Islet precursor cell (in vitro differentiated cells): ENCODE measurements at places on chromosomes 4 and X.

- no peak for DNase-seq
Observed at GRCh38 chrX:108224218-108224617, 132.6 kb downstream of the ATG4A start.

GRCh38 chr4:4995103-4995907 is 24.0 kb downstream of the CYTL1 start:
- DNase-seq = peak; percentile 90

- peak; percentile 55 for DNase-seq
Observed at GRCh38 chr4:1053080-1053661, 41.7 kb downstream of the FGFRL1 start.

- no peak for DNase-seq
Observed at GRCh38 chr4:123415977-123416376, 19.4 kb downstream of the SPRY1 start.

- no peak for DNase-seq
Observed at GRCh38 chrX:130702867-130703707, 199.9 kb downstream of the ENOX2 start.

DNA sequence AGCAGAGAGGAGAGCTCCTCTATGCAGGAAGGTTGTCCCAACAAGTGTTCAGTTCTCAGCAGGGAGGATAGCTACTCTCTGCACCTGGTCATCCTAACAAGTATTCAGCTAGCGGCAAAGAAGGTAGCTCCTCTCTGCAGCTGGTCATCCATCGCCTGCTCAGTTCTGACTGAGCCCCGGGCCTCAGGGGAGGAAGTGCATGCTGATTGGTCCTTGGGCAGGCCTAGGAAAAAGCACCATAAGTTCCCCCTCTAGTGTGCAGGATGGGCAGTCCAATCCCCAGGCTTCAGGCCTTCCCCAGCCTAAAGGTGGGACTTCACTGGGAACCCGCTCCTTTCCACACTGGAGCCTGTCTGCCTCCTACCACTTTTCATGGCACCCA is 4.4 kb upstream of the FBXW7 start:
- peak; percentile 87 for DNase-seq

DNA sequence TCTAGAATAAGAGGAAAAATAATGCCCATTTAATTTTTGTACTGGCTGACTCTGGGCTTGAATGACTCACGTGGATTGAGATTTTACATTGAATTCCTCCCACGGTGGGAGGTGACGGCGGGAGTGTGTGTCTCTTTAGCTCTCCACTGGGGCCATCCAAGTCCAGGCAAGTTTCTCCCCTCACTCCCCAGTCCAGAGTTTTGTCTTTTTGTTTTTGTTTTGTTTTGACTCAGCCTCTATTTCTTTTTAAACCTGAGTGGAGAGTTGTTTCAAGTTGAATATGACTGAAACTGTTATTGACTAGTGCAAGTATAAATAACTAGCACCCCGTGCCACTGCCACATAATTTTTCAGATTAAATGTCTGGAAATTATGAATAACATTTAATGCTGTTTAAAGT is 13.6 kb downstream of the CHST7 start:
- no peak for DNase-seq

DNA sequence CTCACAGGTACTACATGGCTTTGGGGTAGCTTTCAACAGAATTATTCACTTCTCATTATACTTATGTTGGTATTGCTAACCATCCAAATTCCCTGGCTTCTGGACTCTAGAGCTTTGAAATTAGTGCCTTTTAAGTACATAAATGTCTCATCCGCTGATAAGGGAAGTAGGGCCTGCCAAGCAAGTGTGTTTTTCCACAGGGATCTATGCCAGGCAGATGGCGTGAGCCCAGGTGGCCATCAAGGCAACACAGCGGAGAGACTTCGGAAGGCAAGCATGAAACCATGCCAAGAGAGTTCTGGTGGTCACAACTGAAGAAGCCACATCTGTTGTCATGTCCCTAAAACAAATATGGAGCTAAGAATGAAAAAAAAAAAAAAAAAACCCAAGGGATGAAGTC is 503.1 kb upstream of the LCORL start:
- DNase-seq = no peak

GRCh38 chrX:107825698-107826237 is at the start of gene MID2:
TSS of gene MID2 (plus strand) at chrX:107825866. CDS start at chrX:107826427, 561 bp downstream.
- DNase-seq = peak; percentile 86

GRCh38 chr4:67131224-67131623 is 414.1 kb downstream of the CENPC start:
- no peak for DNase-seq

GRCh38 chrX:151828439-151829080 is 84.1 kb upstream of the MAGEA4 start:
- DNase-seq = no peak

DNA sequence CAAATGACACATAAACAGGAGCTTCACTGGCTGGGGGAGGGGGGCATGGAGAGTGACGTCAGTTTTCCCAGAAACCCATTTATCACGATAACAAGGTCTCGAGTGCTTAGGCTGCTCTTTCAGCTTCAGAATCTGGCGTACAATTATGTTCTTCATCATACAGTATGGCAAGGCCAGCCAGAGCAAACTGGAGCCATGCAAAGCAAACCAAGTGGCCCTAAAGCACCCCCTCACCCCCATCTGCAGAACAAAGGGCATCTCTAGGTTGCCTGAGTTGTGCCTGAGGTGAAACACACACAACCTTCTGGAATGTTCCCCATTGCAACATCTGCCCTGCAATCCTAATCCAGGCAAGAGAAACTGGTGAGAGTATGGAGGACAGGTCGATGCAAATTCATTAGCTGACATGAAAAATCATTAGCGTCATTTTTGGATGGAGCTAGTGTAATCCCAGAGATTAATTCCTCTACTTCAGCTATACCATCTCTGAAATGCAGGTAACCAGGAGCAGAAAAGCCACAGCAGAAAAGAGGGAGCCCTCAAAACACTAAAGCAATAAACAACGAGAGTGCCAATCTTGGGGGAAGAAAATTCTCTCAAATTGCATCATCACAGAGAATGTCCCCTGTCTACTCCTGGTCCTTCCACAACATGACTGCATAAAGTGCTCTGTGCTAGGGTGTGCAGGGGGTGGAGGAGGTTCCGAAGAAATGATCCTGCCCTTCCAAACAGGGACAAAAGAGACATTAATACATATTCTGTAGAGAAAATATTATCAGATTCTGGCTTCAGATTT is 1.8 kb downstream of the SEPTIN6 start:
- DNase-seq = peak; percentile 67

- no peak for DNase-seq
Observed at GRCh38 chr4:159271856-159272255, 169.0 kb downstream of the RAPGEF2 start.

GRCh38 chrX:119155416-119156035 is 27.9 kb upstream of the KIAA1210 start:
- DNase-seq = no peak

DNA sequence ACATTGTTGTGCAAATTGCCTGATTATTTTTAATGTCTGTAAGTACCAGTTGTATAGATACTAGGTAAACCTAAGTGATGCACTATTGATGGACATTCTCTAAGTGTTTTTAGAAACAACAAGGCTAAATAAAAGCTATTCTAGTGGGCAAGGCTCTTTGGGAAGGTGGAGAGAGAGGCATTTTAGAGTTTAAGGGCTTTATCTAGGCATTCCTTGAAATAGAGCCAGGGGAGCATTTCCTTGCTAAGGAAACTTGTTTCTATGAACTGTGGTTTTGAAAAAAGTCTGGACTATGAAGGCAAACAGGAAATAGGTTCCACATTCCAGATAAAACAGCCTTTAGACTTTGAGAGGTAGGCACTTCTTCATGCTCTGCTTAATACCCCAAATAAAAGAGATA is 23.8 kb downstream of the BMX start:
- DNase-seq = no peak

GRCh38 chr4:53601251-53601764 is 10.0 kb upstream of the LNX1 start:
- DNase-seq = peak; percentile 63

DNA sequence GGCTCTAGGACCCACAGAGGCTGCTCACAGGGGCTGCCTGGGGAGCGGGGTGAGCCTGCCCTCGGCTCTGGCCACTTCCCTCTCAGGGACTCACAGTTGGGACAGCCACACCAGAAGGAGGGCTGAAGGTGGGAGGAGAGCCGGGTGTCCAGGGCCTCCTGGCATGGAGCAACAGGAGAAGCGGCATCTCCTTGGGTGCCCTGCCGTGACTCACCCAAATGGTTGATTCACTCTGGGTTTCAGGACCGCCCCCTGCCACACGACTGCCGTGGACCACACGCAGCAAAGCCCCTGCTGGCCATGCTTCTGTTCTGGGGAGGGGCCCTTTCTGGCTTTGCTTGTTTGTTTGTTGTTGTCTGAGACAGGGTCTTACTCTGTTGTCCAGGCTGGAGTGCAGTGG is 86.0 kb upstream of the AFAP1 start:
- DNase-seq = no peak

DNA sequence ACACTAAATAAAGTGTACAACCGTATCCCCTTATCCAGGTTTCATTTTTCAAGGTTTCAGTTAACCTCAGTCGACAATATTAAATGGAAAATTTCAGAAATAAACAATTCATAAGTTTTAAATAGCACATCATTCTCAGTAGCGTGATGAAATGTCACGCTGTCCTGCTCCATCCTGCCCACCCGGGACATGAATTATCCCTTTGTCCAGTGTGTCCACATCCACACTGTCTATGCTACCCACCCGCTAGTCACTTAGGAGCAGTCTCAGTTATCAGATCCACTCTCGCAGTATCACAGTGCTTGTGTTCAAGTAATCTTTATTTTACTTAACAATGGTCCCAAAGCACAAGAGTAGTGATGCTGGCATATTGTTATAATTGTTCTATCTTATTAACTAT is 54.7 kb downstream of the FRYL start:
- DNase-seq = no peak

DNA sequence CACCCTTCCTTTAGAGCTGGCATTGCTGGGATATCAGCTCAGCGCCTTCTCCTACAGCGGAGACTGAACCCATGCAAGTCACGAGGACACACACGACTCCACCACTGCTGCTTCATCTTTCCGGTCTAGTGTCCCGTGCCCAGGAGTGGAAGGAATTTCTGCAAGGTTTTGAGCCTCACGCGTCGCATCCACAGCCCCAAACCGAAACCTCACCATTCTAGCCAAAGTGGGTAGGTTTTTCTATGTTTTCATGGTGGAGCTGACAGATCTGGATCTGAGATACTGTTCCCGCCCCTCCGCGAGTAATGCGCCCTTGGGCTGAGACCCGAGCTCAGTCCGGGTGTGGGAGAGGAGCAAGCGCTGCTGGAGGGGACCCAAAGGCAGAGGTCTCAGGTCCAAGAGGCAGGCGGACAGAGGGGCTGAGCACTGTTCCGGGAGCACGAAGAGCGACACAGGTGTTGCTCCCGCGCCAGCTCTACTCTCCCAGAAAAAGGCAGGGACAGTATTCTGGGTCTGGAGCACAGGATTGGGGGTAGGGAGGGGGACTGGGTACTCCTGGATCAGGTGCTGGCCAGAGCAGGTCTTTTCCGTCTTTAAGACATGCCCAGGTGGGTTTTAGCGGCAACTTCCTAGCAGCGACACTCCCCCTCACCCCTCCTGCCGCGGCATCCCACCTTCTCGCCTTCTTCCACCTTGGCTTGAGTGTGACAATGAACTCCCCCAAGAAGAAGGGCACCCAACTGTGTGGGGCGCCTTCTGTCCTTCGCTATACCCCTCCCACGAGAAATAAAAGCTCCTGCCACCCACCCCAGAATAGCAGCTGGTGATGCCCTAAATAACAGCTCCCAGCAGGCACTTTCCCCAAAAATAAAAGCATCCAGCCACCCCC is 1.8 kb downstream of the EPHA5 start:
- peak; percentile 60 for DNase-seq

- no peak for DNase-seq
Observed at GRCh38 chr4:40916218-40916555, 166.4 kb downstream of the NSUN7 start.

GRCh38 chr4:15958562-15958961 is 4.4 kb downstream of the FGFBP2 start:
- no peak for DNase-seq

DNA sequence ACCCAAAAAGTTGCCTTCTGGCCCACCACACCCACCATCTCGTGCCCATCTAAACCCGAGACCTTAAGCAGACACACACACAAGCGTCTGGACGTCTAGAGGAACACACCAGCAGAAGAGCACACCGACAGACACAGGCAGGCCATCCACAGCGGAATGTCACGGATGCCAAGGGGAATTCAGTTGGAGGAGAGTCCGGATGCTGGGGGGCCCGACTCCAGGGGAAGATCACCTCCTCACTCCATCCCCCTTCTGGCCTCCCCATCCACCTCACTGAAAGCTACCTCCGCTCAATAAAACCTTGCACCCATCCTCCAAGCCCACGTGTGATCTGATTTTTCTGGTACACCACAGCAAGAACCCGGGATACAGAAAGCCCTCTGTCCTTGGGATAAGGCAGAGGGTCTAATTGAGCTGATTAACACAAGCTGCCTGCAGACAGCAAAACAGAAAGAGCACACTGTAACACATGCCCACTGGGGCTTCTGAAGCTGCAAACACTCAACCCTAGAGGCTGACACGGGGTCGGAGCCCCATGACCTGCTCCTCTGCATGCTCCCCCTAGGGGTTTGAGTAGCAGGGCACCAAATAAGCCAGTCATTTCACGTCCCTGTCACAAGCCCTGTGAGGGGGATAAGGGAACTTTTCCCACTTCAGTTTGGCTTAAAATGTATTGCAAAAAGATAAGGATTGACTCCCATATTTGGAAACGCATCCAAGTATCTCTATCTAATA is 339.6 kb upstream of the PCDH10 start:
- DNase-seq = peak; percentile 73

DNA sequence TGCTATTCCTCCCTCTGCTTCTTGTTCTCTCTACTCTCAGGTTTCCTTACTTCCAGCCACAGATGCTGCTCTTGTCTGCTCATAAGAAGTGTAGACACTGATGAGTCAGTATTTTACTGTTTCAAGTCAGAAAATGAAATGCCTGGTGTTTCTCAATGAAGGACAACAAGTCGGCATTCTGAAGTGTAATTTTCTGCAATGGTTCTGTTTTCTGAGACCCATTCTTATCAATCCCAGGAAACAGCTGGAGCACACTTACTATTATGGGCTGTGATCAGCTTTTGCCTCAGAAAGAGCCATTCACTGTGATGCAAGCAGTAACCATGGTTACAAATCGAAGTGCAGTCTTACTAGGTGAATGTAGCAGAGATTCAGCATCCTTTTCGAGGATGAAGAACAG is 42.0 kb downstream of the SLC4A4 start:
- no peak for DNase-seq

DNA sequence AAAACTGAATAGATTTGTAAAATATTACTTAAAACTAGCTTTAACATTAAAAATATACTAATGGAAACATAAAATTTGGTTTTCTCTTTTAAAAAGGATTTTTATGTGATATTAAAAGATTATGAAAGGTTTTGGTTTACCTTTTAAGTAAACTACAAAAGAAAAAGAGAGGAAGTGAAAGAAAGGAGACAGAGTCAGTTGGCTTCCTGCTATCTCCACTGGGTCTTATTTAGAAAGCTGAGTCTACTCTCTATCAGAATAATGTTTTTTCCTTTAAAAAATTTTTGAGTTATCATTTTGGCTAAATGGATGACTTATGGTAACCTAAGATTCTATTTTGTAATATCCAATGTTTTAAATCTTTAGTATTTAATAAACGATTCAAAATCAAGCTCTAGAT is 21.6 kb upstream of the ATP8A1 start:
- DNase-seq = no peak

GRCh38 chrX:155108427-155108826 is 37.1 kb downstream of the BRCC3 start:
- DNase-seq = no peak

GRCh38 chr4:174847801-174848427 is 18.9 kb upstream of the GLRA3 start:
- DNase-seq = no peak

GRCh38 chrX:44344194-44344593 is 722 bp upstream of the EFHC2 start:
- no peak for DNase-seq

- DNase-seq = no peak
Observed at GRCh38 chr4:83490876-83491450, 6.1 kb upstream of the ABRAXAS1 start.
